ENCODE measurements at places on chromosomes 11 and 22.

DNA sequence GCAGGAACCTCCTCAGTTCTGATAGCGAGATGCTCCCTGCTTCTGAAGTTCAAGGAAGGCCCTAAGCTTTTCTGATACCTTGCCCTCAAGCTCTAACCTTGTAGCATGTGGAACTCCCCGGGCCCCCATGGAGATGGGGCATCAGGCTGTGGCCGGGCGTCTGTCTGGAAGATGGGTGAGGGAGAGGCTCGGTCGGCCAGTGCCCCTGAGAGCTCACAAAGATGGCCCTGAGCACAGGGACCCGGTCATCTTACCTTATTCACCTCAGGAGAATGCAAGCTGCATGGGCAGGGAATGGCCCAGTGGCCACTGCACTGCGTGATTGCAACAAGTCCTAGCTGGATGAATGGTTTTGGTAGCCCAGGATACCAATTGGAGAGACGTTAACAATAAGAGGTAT lies 830.3 kb downstream of the TBC1D22A start:
- DNase-seq = no peak

- no peak for DNase-seq
These were observed 11.9 kb downstream of the HIRA start for GRCh38 chr22:19419464-19420178.

DNA sequence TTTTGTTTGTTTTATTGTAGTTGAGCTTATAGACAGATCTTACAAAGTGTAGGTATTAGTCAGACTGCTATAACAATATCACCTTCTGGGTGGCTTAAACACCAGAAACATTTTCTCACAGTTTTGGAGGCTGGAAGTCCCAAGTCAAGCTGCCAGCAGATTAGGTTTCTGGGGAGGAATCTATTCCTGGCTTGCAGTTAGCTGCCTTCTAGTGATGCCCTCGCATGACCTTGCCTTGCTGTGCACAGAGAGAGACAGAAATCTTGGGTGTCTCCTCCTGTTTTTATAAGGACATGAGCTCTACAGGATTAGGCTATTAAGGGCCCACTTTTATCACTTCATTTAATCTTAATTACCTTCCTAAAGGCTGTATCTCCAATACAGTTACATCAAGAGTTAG lies 1635.2 kb downstream of the FAM181B start:
- no peak for DNase-seq

DNA sequence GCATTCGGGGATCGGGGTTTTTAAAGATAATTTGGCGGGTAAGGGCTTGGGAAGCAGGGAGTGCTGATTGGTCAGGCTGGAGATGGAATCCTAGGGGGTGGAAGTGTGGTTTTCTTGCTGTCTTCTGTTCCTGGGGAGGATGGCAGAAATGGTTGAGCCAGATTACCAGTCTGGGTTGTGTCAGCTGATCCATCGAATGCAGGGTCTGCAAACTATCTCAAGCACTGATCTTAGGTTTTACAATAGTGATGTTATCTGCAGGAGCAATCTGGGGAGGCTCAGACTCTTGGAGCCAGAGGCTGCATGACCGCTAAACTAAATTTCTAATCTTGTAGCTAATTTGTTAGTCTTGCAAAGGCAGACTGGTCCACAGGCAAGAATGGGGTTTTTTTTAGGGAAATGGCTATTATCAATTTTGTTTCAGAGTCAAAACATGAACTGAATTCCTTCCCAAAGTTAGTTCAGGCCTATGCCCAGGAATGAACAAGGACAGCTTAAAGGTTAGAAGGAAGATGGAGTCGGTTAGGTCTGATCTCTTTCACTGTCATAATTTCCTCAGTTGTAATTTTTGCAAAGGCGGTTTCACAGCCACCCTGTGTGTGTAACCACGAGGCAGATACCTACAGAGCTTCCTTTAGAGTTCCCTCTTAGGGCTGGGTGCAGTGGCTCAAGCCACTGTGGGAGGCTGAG lies 10.2 kb downstream of the SCGB1A1 start:
- DNase-seq = no peak

DNA sequence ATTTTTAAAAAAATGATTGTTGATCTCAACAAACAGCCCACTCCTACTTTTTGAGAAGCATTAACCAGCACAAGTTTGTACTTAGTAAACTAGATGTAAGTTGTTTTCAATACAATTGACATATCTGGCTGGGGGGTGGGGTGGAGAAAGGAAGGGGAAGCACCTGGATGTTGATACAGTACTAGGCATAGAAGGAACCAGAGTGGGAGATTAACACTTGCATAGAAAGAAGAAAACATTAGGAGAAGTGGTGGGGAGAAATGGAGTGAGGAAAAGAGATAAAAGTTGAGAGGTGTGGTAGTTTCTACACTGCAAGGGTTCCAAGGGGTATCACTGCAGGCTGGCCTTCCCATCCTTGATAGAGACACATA lies 10.6 kb upstream of the GAB2 start:
- no peak for DNase-seq

DNA sequence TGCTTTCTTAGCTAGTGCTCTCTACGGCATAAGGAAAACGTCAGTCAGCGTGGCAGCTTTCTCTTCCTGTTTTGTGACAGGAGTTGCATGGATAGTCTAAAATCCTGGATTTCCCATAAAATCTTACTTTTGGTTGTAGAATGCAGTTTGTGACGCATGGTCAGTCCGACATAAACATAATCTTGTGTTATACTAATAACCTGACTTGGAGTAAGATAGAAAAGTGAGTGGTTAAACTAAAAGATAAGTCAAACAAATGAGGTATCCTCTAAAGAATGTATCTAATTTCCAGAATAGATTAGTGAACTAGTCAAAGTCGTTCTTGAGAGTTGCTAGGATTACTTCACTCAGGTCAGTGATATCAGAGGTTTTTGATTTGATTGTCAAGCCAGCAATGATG lies 157.6 kb downstream of the PGR start:
- DNase-seq = no peak

- no peak for DNase-seq
These were observed 8.2 kb downstream of the ALX4 start for GRCh38 chr11:44301564-44302271.

GRCh38 chr11:117950301-117950700 lies 21.1 kb upstream of the TMPRSS13 start:
- DNase-seq = no peak

- no peak for DNase-seq
These were observed 36.1 kb upstream of the ANKK1 start for GRCh38 chr11:113351480-113351879.

DNA sequence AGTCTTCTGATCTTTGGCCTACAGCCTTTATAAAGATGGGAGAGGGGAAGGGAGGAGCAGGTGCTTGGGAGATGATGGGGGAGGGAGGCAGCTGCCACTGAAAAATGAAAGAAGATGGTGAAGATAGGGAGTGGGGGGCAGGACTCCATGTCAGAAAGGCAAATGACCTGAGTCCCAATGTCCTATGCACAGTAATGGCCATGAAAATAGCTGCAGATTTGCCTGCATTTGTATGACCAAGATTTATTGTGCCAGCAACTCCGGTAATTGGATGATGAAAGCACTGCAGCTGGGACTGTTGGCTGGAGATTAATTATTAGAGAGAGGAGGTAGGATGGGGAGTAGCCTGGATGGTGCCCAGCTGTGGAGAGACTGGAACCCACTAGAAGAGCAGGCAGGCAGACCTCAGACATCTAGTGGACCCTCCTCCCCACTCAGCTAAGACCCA lies 36.1 kb downstream of the NEU3 start:
- no peak for DNase-seq

GRCh38 chr11:76610371-76610770 lies 60.2 kb downstream of the LRRC32 start:
- no peak for DNase-seq

DNA sequence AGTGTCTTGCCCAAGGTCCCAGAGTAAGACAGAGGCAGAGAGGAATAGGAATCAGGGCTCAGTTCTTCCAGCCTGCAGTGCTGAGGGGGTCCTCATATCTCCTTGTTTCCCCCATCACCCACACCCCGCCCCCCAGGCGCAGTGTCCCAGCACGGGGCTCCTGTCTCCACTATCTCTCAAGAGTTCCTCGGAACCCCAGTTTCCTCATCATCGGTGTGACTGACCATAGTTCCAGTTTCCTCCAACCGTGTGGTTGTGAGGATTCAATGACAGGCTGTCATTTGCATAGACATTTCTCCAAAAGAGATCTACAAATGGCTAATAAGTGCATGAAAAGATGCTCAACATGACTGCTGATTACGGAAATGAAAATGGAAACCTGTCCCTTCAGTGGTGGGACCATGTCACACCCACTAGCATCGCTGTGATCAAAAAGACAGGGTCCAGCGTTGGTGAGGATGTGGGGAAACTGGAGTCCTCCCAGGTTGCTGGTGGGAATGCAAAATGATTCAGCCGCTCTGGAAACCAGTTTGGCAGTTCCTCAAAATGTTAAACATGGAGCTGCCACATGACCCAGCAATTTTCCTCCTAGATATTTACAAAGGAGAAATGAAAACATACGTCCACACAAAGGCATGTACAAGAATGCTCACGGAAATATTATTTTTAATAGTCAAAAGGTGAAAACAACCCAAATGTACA lies 31.8 kb upstream of the PDGFB start:
- DNase-seq = no peak

- no peak for DNase-seq
These were observed 595.1 kb downstream of the BUD13 start for GRCh38 chr11:116177521-116178210.

DNA sequence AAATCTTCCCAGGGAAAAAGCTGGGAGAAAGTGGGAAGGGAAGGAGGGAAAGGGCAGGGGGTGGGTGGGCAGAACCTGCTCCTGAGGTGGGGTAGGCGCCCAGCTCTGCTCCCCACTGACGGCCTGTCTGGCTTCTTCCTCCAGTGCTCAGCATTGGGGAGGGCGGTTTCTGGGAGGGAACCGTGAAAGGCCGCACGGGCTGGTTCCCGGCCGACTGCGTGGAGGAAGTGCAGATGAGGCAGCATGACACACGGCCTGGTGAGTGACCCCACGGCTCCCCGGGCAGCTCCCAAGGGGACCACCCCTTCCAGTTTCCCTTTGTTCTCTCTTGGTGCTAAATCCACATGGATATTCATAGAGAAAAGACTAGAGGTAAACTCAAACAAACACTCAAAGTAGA lies 25.9 kb downstream of the SHANK3 start:
- no peak for DNase-seq

DNA sequence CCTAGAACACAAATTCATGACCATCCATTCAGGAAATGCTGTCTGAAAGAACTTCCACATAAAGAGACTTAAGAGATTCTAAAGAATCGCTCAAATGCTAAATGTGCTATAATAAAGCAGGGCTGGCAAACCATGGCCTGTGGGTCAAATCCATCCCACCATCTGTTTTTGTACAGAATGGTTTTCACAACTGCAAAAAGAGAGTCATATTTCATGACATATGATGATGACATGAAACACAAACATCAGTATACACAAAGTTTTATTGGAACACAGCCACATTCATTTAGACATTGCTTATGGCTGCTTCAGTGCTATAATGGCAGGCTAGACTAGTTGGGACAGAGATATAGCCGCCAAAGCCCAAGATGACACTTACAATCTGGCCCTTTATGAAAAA lies 85.1 kb downstream of the RRAS2 start:
- no peak for DNase-seq

GRCh38 chr11:69582756-69583467 lies 58.0 kb upstream of the CCND1 start:
- DNase-seq = no peak

DNA sequence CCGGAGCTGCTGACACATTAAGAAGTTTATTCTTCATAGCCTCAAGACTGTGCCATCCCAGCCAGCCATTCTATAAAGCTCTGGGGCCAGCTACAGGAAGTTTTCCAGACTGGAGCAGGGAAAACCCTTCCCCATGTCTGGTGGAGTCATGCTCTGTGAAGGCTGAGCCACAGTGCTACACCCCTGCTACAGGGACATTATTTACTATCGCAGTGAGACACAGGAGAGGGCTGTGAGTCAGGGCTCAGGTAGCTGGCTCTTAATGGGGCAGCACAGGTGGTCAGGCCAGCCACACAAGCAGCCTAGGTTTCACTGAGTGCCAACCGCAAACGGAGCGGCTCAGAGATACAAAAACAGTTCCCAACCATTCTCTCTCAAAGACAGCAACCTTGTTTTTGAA lies 12.1 kb downstream of the HPS4 start:
- DNase-seq = no peak

DNA sequence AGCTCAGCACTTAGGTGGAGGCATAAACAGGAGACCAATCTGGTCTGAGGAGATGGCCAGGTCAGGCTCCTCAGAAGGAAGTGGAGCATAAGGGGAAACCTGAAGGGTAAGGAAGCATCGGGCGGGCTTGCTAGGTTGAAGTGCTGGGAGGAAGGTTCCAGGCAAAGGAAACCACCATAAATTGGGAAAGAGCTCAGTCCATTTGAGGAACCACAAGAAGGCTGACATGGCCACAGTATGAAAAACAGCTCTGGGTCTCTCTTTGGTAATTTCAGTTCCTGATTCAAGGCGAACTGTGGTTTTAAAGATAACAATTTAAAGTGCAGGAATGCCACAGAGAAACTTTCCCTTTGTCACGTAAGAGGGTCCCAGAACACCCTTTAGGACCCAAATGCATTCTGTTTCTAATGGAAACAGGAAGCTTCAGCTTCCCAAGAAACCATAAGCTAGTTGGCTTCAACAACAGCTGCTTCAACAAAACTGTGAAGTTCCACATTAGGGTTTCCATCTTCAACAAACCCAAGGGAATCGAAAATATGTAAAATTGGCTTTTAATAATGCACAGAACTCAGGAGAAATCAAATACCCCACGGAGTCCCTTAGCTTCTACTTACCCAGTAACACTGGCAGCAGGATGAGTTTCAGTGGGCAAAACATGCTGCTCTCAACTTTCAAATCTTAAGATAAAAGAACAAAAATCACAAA lies 10.4 kb downstream of the JAML start:
- DNase-seq = no peak

- no peak for DNase-seq
These were observed 493.5 kb downstream of the DLG2 start for GRCh38 chr11:85133636-85134035.

Data from AG09309 (cell line).